ENCODE measurements at places on chromosomes 7 and 10.
A peak's percentile ranks its signal among the peaks of the same experiment; 100 is the strongest.

DNA sequence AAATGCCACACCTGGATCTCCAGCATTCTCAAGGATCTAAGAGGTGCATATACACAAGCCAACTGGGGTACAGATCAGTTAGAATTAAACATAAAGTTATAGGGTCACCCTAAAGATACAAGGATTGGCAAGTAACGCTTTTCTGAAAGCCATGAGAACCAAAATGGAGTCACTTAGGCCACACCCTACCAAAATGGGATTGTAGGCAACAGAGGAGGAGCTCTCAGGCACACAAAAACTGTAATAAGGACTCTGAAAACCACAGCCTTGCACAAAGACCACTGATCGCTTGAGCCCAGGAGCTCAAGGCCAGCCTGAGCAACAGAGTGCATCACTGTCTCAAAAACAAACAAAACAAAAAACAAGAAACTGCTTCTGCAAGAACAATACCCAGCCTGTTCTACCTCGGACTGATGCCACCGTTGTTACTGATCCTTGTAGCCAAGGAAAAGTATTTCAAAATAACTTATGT lies 35.5 kb downstream of the SVOPL start:
- DNase-seq, result no peak

GRCh38 chr7:7102906-7103305 lies 79.4 kb upstream of the C1GALT1 start:
- DNase-seq, result no peak

GRCh38 chr10:50498465-50498864 lies 125.3 kb downstream of the SGMS1 start:
- no peak for DNase-seq

- peak; percentile 57 for DNase-seq
Observed at GRCh38 chr7:84548366-84549365, 354.1 kb upstream of the SEMA3A start.

DNA sequence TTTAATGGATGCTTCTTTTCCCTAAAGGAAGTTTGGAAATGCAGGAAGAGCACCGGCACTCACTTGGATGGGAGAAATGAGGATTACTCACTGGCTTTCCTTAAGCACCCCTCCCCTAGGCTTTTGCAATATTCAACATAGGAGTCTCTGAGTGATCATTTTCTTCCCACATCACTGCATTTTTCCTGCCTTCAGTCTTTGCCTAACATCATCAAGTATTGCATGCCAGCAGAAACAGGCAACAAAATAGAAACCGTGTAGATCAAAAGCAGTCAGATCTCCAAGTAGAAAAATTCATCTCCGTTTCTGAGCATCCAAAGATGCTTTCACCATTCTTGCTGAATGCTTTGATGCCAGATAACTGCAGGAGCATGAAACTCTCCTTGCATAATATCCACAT lies 119.9 kb downstream of the ADCYAP1R1 start:
- no peak for DNase-seq

- peak; percentile 72 for DNase-seq
Observed at GRCh38 chr10:95374597-95375209, 83.9 kb upstream of the PDLIM1 start.

GRCh38 chr10:77872947-77873535 lies 53.5 kb downstream of the DLG5 start:
- DNase-seq, result no peak

DNA sequence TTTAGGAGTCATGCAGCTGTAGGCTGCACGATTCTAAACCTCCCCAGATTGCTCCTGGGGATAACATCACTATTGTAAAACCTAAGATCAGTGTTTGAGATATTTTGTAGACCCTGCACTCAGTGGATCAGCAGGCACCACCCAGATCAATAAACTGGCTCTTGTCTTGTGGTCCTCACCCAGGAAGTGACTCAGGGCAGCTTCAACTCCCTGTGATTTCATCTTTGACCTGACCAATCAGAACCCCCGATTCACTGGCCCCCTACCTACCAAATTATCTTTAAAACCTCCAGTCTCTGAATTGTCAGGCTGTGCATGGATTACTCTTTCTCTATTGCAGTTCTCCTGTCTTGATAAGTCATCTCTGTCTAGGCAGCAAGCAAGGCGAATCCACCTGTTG lies 25.7 kb downstream of the ARL5B start:
- DNase-seq, result no peak

- no peak for DNase-seq
Observed at GRCh38 chr7:128859232-128860157, 3.2 kb upstream of the ATP6V1F start.

- DNase-seq, result no peak
Observed at GRCh38 chr7:108307595-108307994, 148.6 kb downstream of the NRCAM start.

GRCh38 chr7:121139427-121139826 lies 150.9 kb downstream of the CPED1 start:
- peak; percentile 12 for DNase-seq

DNA sequence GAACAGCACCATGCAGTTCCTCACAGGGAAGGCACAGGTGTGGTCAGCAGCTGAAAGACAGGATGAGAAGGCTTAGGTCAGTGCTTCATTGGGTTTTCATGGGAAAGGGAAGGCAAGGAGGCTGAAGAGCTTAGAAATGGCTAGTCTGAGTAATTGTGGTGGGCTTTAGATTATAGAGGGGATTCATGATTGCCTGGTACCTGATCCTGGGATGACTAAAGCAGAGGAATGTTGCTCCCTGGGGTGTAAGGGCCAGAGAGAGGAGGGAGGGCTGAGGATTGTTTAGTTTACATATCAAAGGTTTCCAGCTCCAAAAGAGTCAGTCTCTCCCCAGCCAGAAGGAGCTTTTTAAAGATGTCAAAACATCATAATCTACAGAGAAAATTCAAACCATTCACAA lies 396.3 kb upstream of the POM121L12 start:
- DNase-seq, result no peak

GRCh38 chr10:32995751-32996150 lies 37.7 kb upstream of the ITGB1 start:
- DNase-seq, result no peak

DNA sequence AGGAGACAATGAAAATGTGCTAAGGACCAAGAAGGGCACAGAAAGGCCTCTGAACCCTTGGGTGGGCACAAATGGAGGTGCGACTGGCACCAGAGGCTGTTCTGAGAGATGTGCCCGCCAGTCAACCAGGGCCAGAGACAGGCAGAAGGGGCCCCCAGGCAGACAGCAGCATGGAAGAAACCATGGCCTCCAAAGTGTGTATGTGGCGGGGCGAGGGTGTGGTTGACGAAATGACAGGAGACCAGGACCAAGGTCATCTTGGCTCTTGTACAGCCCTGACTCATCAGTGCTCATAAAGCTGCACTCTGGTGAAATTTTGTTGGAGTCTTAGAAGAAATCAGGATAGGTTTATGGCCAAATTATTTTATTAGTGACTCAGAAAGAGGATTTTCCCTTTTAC lies 4.0 kb upstream of the MRPS24 start:
- peak; percentile 67 for DNase-seq

DNA sequence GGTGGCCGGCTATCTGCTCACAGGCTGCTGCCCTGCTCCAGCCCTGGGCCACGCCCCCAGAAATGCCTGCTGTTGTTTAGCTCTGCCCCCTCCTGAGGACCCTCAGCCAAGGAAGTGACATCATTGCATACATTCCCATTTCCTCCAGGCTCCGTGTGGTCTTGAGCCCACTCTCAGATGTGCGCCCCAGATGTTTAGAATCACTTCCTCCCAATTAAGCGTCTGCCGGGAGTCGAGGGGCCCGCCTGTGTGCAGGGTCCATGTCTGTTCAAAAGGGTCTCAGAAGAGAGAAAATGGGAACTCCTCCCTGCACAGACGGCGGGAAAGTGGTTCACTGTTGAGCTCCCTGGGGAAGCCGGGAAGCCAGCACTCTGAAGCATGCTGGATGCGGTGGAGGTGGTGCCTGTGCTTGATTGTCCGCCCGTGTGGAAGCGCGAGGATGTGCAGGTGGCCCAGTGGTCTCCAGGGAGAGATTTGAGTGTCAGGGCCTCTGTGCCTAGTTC lies 116.9 kb upstream of the PPIF start:
- DNase-seq, result no peak

DNA sequence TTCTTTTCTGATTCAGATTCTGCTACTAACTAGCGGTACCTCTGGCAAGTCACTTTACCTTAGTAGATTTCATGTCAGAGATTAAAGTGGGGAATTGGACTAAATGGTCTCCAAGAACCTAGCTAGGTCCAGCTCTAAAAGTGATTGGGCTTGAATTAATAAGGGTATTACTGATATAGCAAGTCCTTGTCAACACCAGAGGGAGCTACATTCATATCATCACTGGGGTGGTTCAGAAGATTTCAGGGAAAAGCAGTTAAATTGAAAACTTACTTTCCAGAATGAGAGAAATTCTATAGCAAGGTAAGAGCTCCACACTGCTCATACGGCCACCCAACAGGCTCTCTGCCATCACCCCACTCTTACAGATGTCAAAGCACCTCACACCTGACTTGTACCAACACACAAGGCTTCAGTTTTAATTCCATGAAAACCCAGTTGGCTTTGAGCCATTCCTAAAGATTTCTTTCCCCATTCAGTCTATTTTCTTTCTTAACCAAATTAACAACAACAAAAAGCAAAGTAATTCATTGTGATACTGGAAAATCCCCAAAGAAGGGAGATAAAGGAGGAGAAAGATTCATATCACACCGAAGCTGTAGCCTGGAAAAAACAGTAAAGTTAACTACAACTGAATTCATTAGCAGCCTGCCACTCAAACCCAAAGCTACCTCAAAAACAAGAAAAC lies 38.0 kb upstream of the SPOCK2 start:
- DNase-seq, result peak; percentile 58

DNA sequence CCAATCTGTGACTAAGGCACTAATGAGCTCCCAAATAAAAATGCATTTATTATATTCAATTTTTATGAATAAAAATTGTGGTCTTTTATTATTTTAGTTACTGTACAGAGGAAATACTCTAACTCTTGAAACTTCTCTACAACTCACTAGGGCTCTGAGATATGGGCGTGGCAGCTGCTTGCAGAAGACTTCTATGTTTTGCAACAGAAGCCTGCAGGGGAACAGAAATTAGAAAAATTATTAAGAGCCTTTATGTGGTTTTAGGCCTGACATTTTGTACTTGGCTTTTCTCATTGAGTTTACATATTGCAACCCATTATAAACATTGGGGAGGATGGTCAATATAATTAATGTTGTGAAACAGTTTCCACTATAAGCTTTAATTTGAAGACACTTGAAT lies 581.4 kb downstream of the TNS3 start:
- DNase-seq, result peak; percentile 62

DNA sequence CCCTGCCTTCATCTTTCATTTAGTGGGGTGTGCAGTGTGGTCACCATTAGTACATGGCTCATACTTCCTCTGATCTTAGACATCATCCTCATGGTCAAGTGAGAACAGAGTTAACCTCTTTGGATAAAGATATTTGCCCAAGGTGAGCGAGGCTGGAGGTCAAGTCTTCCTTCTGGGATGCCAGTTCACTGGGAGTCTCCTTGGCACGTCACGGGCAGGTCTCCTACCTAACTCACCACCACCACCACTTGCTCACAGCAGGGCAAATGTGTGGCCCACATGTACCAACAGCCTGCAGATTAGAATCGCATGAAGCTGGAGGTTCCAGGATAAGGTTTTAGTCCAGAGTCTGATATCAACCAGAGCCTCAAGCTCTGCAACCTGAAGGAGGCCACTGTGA lies 164.6 kb downstream of the USP6NL start:
- no peak for DNase-seq

GRCh38 chr10:102300278-102300843 lies 55.0 kb downstream of the GBF1 start:
- DNase-seq, result peak; percentile 61

GRCh38 chr10:18540195-18540594 lies 111.2 kb downstream of the NSUN6 start:
- DNase-seq, result no peak

DNA sequence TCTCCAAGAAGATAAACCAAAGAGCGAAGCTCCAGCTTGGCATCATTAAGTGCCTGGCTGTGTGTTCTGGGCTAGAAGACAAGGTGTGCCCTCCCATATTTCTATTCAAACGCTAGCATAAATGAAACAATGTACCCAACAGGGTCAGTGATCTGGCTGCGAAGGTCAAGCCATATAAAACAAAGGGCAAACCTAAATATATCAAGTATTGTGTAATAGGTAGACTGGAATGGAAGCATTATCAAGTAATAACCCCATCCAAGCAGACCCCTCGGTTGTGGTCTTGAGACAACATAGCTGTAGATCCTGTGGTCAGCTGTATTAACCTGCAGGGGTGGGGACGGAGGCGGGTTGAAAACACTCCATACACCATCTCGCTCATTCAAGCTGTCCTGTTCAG lies 31.6 kb upstream of the TNKS2 start:
- DNase-seq, result no peak

DNA sequence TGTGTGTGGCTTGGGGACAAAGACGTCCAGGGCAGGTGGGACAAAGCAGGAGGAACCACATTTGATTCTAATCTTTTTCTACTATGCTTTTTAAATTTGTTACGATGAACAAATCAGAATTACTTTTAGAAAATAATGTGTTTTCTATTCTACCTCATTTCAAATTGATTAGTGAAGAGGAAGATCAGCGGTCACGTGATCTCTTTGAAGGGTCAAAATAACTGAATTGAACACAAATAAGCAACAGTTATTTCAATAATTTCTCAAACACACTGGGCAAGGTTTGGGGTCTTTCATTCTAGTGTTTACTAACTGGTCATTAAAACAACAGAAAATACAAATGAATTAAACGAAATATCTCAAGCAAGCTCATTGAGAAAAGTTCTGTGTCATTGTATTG lies 773.0 kb upstream of the IGFBP3 start:
- DNase-seq, result no peak

GRCh38 chr10:24206926-24207325 lies 2.0 kb upstream of the KIAA1217 start:
- no peak for DNase-seq

DNA sequence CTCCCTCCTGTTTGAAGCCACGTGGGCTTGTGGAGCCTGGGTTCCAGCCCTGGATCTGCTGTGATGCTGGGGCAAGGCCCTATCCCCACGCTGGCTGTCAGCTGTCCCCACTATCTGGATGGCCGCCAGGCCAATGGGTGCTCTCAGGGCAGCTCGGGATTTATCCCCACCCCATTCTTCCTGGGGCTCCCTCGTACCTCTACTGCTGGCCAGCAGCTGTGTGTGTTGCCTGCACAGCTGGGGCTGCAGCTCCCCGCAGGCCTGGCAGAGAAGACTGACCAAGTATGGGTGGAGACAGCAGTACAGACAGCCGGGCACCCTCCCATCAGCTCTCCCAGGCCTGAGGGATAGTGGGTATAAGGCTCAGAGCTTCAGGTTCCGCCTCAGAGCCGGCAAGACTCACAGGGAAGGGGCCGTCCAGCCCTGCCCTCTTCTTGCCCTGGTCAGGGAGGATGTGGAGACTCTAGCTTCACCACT lies 13.6 kb downstream of the CLIP2 start:
- no peak for DNase-seq

- DNase-seq, result peak; percentile 95
Observed at GRCh38 chr7:108146070-108146842, 16.1 kb upstream of the LAMB4 start.

GRCh38 chr7:139189357-139189756 lies 41.7 kb upstream of the UBN2 start:
- DNase-seq, result no peak
